ENCODE measurements at places on chromosomes 5 and 9. TPM values are rescaled to one million over a fixed set of nuclear protein-coding genes. Genes with fewer than 3 reads are reported as not detected.

Gene PCDHGA11
- total RNA-seq = 3.3 TPM

GRCh38 chr5:112228667-112229066, 190.4 kb downstream of the EPB41L4A start:
- H3K27me3 ChIP-seq = no peaks in the 10 kb centered on the region
- H3K4me1 ChIP-seq = peaks cover 7% of the 10 kb centered on the region
- no peak overlapping the region for H3K4me3 ChIP-seq
- peaks cover 7% of the 10 kb centered on the region for H3K36me3 ChIP-seq
- H3K27ac ChIP-seq = no peak overlapping the region

DNA sequence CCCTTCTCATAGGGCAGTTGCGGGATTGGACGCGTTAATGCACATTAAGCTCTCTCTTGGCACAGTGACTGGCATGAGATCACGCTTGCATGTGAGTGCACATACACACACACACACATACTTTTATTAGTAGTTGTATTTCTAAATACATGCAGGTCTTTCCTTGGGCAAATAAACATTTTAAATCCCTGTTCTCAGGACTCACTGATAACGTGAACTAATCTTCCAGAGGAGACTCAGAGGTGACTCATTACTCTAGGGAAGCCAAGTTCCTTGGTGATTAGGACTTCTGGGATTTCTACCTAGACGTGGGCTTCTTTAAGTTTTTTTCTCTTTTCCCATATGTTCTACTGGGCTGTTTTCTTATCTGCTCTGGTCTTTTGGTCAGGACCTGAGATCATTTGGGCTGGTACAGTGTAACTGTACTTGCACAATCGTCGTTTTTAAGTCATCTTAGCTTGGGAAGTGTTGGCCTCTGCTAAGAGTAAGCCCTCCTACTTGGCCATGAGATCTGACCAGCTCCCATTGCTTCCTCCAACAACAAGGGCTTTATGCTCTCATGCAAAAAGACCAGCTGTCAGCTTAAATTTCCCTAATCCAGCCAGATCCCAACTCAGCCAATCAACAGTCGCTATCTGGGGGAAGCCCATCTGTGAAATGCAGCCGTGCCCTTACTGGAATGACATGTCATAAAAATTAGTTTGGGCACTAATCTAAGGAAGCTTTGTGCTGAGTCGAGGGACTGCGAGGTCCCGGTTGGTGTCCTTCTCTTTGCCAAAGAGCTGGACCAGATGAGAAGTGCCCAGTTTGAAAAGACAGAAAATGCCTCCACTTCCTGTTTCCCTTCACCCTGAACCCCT, 176.4 kb upstream of the ANKRD55 start:
- peaks cover 32% of the 10 kb centered on the region for H3K4me1 ChIP-seq
- H3K4me3 ChIP-seq = no peak overlapping the region
- no peak overlapping the region for H3K27ac ChIP-seq
- H3K27me3 ChIP-seq = peaks cover 5% of the 10 kb centered on the region

- no peak overlapping the region for H3K4me3 ChIP-seq
- peaks cover 25% of the 10 kb centered on the region for H3K4me1 ChIP-seq
- no peak overlapping the region for H3K27ac ChIP-seq
- H3K36me3 ChIP-seq = no peaks in the 10 kb centered on the region
Measured at GRCh38 chr9:93089024-93089423, 7.0 kb upstream of the CARD19 start.

DNA sequence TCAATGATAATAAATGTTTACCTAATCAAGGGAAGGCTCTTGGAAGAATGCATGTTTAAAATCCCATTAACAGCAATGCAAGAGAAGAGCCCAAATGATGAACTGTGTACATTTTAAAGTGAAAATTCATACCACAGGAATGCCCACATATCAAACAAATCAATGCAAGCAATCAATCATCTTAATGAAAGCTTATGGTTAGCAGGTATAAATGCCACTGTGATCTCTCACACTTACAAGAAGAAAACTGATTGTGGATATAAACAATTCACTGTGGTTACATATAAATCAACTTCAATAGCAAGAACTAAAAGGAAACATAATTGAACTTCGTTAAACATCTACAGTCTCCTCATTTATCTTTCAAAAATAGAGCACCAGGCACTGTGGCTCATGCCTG, 161.0 kb upstream of the RORB start:
- no peaks in the 10 kb centered on the region for H3K36me3 ChIP-seq
- no peaks in the 10 kb centered on the region for H3K27me3 ChIP-seq
- DNase-seq = no peak
- no peak overlapping the region for H3K27ac ChIP-seq
- H3K4me3 ChIP-seq = no peak overlapping the region
